COR-L47 (cell line): ENCODE measurements at places on chromosomes 7 and 10.

DNA sequence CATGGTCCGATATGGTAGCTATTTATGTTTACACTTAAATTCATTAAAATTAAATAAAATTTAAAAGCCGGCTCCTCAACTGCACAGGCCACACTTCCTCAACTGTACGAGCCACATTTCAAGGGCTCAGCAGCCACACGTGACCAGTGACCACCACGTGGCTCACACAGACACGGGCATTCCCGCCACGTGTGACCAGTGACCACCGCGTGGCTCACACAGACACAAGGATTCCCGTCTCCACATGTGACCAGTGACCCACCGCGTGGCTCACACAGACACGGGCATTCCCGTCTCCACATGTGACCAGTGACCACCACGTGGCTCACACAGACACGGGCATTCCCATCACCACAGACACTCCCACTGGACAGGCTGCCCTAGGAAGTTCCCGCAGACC, 91.3 kb downstream of the PDGFA start:
- DNase-seq, result no peak

GRCh38 chr7:105319578-105319977, 69.1 kb downstream of the SRPK2 start:
- DNase-seq, result no peak

DNA sequence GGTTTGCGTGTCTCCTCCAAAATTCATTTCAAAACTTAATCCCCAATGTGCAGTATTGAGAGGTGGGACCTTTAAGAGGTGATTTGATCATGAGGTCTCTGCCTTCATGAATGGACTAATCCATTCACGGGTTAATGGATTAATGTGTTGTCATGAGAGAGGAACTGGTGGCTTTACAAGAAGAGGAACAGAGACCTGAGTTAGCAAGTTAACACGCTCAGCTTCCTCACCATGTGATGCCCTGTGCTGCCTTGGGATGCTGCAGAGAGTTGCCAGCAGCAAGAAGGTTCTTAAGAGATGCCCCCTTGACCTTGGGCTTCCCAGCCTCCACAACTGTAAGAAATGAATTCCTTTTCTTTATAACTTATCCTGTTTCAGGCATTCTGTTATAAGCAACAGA, 3.7 kb upstream of the TCTN3 start:
- no peak for DNase-seq

DNA sequence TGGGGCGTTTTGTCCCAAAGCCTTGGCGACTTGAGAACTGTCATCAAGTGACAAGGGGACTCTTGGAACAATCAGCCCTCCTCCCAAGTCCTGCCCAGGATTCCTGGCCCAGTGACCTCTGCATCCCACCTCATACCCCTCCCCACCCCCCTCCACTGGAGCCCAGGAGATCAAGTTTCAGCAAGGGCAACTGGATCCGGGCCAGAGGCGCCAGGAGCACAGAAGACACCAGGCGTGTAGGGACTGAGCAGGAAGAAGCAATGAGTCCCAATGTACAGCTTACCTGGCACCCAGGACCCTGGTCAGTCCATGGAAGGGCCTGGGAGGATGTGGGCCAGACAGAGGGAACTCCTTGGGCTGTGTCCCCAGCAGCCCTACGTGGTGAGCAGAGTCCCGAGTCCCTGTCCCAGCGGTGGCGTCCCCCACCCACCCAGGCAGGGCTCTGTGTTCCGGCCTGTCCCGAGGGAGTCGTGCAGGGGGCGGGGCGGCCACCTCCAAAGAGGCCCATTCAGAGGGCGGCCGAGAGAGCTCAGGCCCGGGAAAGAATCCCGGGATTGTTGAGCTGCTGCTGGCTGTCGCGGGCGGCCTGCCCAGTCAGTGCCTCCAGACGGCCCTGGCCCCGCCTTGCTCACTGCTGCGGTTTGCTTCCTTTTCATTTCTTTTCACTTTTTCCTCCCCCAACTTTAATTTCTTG, 254.1 kb downstream of the TNS3 start:
- DNase-seq, result no peak

DNA sequence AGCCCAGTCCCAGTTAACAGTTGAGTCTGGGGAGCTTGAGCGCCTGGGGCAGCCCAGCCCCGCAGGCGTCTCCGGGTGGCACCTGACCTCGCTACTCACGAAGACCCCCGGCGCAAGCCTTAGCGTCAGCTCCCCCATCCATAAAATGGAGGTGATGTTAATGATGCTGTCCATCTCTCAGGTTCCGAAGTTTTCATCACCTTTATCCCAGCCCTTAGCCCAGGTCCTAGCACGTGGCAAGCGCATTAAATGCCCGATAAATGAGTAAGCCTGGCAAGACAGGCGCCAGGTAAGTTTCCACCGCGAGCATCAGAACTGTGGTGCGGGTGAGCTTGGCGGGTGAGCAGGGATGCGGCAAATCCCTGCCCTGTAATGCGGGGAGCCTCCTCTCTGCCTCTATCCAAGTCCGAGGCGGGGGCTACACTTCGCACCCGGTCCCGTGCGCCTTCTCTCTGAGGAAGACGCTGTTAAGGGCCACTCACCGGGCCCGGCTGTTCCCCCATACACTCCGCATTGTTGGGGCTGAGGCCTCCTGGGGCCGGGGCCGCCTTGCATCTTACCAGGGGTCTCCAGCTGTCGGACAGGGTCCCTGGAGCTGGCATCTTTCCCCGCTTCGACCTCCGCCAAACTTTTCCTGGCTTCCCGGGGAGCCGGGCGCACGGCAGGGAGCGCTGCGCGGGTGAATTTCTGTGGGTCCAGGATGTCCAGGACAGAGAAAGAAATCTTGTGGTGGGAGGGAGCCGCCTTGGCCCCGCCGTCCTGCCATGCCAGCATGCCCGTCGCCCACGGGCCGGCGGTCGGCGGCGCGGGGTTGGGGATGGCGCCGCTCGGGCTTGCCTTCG, 444 bp downstream of the NKX1-2 start:
- DNase-seq, result no peak

DNA sequence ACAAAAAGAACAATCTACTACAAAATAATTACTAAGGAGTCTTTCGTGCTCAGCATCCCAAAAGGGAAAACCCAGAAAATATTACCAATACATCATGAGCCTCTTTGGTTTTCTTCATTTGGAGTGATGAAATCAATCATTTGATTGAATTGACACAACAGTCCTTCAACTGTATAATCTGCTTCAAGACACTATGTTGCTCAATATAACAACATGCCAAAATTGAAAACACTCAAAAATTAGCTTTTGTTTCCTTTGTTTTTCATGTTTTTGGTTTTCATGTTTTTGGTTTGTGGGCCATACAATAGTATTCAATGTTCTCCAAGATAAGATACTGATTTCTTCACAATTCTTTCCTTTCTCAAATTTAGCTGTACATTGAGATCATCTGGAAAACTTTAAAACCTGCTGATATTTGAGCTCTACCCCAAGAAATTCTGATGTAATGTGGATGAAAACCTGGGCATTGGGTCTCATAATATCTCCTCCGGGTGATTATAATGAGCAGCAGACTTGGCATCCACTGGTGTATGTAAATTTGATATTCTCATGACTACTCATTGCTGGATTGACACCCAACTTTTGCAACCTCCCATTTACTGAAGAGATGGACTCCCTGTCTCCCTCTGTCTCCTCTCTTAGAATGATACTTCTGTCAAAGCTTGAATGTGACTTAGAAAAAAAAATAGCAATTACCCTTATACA, 4.6 kb downstream of the SOSTDC1 start:
- no peak for DNase-seq

GRCh38 chr10:1560535-1561192, 176.7 kb downstream of the ADARB2 start:
- DNase-seq, result no peak

DNA sequence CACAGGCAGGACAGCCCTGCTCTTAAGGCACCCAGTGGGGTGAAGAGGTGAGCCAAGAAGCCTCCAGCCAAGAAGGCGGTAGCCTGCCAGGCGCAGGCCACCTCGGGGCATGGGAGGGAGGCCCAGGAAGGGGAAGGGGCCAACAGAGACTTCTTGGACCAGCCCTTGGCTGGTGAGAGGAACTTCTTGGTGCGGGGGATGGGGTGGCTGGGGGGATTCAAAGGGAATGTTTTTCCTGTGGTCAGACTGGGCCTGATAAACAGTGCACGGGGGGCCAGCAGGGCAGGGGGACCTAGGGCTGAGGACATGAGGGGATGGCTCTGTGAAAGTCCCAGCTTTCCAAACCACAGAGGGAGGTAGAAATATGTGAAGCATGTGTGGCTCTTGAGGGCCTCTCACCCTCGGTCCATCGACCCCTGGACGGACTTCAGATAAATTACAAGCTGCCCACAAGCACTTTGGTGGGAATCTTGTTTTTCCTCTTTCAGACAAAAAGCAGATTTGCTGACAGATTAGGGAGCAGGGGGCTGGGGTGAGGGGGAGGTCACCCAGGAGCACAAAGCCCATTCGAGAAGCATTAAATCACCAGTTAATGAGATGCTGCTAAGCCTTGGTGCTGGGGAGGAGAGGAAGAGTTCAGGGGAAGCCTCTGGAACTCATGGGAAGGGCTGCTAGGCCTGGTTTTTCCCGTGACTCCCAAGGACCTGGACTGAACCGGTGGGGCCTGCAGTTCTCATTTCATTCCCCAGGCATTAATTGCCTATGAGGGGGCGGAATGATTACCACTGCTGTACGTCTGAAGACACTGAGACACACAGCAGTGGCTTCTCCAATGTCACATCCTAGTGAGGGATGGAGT, 11.3 kb downstream of the CRYGN start:
- no peak for DNase-seq

GRCh38 chr7:29091715-29092114, 54.6 kb downstream of the CPVL start:
- DNase-seq, result peak; percentile 12

- DNase-seq, result no peak
Measured at GRCh38 chr10:1212571-1213141, 156.5 kb downstream of the WDR37 start.

DNA sequence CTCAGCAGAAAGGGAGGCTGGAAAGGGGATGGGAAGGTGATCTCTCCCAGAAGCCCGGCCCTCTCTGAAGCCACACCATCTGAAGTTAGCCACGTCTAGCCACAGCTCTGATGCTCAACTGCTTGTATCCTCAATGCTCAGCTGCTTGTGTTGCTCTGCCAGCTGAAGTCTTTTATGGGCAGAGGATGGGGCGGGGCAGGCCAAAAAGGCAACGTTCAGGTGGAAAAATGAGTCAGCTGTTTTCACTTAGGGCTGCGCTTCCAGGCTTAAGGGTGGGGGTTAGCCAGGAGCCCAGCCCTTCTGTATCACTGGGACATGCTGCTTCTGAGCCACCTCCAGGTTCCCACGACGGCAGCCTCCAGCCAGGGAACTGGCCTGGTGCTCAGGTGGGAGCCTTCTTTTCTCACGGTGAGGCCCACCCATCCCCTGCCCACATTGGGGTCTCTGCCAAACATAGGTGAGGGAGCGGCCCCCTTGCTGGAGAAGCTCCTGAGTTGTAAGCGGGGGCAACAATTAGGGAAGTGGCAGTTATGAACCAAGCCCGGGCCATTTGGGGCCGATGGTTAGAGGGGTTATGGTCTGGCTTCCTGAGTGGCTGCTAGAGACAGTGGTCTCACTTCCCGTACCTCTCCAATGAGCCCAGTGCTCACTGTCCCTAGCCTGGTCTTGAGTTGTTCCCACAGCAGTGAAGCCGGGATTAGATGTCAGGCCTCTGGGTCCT, 44.9 kb upstream of the CNPY1 start:
- no peak for DNase-seq

GRCh38 chr7:69929622-69930021, 331.3 kb downstream of the AUTS2 start:
- DNase-seq, result no peak

- DNase-seq, result peak; percentile 59
Measured at GRCh38 chr7:82413237-82413636, 30.3 kb downstream of the CACNA2D1 start.

- no peak for DNase-seq
Measured at GRCh38 chr10:121276046-121276445, 322.2 kb downstream of the FGFR2 start.

DNA sequence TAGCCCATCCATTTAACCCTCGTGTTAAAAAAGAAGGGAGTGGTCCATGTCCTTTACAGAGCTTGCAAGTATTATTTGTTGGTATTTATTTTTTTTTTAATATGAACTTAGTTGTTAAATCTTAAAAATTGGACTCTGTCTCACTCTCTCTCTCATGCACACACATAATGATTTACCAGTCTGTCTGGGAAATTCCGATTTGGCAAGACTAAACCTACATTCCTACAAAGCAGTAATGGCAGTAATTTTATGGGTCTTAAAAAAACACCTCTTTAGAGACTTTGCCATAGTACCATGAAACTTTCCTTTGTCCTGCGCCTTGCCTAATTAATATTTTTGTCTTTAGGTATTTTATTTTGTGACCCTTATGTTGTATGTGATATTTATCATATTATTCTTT, 239.5 kb upstream of the PPP1R3A start:
- no peak for DNase-seq

GRCh38 chr7:20440472-20441105, 109.9 kb downstream of the ITGB8 start:
- no peak for DNase-seq

GRCh38 chr7:113715262-113715661, 203.5 kb downstream of the PPP1R3A start:
- no peak for DNase-seq

- DNase-seq, result no peak
Measured at GRCh38 chr7:53119514-53119941, 84.1 kb downstream of the POM121L12 start.

DNA sequence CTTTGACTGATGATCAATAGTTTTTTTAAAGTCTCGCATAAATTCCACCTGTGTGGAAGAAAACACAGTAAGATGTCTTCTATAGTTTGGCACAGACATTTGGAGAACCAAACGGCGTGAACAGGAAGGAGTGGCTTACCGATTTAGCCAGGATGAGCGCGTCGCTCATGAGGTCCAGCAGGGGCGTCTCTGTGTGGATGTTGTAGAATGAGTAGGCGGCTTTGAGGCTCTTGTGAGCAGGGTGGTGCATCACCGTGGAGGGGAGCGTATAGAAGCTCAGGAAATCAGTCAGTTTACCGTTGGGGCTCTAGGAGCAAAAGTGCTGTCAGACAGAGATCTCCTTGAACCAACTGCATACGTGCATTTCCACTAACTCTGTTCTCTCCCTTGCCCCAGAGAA, 15.5 kb downstream of the RPP38 start:
- DNase-seq, result no peak

GRCh38 chr7:151888079-151889067, 11.5 kb upstream of the PRKAG2 start:
- DNase-seq, result no peak

GRCh38 chr10:117134306-117135025, 3.6 kb downstream of the VAX1 start:
- DNase-seq, result no peak

DNA sequence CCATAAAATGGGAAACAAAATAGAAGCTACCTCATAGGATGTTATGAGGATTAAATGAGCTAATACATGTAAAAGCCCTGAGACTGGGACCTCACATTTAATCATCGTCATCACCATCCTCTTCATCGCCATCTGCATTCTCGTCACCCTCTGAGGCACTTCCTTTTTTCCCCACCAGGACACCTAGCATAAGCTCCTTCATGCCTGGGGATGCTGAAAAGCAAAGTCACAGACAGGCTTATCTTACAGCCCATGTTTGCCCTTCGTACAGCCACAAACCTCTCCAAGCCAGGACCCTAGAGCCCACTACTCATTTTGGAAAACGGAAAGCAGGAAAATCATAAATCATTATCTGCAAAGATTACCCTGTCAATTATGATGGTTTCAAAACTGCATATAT, 249.6 kb downstream of the GPAM start:
- no peak for DNase-seq
